Activated T-cell treated with anti-CD3 and anti-CD28 coated beads, Interleukin-2, amount 50 U/mL, for 24 hours (primary cell): ENCODE measurements at places on chromosomes 7 and 10.

DNA sequence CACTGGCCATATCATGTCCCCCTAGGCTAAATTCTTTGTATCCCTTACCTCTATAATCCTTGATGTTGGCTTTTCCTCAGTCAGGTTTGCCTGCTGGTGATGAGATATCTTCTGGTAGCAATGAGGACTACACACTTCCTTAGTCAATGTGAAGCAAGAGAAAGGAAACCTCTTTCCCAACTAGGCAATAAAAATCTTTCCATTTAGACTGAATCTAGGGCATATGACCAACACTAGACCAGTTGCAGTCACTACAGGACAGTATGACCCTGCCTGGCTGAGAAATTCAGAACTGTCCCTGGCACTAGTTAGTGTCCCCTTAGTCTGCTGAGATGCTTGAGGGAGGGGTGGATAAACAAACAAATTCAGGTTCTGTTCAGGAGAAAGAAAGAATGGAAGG, 142.6 kb downstream of the RNLS start:
- H3K27me3 ChIP-seq = peaks cover 5% of the 10 kb centered on the region
- no peaks in the 10 kb centered on the region for H3K4me1 ChIP-seq
- H3K4me3 ChIP-seq = no peak overlapping the region
- H3K27ac ChIP-seq = no peak overlapping the region

DNA sequence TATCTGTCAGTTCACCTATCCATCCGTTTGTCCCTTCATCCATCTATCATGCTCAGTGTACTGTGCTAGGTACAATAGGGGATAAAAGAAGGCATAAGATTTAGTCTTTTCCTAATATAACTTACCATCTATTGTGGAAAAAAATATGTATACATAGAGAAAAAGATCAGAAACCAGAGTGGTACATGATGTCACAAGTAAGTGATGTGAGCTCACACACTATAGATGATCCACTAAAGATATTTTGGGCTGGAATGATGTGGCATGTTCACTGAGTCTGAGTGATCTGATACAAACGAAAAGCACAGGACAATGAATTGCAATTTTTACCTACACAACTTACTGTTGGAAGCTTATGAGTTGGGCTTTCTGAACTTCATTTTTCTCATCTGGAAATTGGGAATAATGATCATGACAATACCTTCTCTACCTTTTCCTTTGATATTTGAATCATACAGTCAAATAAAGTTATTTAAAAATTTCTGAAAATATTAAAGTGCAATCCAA, 2.7 kb upstream of the TFAM start:
- peaks cover 24% of the 10 kb centered on the region for H3K36me3 ChIP-seq
- no peak overlapping the region for H3K4me3 ChIP-seq
- H3K27me3 ChIP-seq = no peaks in the 10 kb centered on the region
- no peak for DNase-seq

DNA sequence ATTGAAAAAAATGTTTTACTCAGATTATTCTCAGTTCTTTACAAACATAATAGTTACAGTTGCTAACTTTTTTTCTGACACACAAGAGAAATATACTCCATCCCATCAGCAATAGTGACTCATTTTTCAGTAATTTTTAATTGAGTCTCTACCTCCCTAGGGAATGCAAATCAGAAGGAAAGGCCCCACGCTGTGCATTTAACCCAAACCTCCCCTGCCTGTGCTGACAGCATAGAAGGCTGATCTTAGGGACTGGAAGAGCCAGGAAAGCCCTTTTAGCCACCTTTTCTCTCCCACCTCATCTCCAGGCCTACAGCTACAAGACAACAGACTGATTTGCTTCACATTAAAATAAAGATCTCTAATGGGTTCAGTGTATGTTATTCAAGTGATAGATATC, 24.7 kb upstream of the PIK3CG start:
- no peak overlapping the region for H3K4me3 ChIP-seq
- DNase-seq = no peak
- peaks cover 5% of the 10 kb centered on the region for H3K4me1 ChIP-seq
- H3K27me3 ChIP-seq = peaks cover 3% of the 10 kb centered on the region
- no peak overlapping the region for H3K27ac ChIP-seq
- no peaks in the 10 kb centered on the region for H3K36me3 ChIP-seq

- H3K4me1 ChIP-seq = no peaks in the 10 kb centered on the region
- no peak overlapping the region for H3K4me3 ChIP-seq
- no peaks in the 10 kb centered on the region for H3K27me3 ChIP-seq
- peaks cover 2% of the 10 kb centered on the region for H3K36me3 ChIP-seq
These were observed 120.3 kb downstream of the WNT2 start for GRCh38 chr7:117202511-117202910.

DNA sequence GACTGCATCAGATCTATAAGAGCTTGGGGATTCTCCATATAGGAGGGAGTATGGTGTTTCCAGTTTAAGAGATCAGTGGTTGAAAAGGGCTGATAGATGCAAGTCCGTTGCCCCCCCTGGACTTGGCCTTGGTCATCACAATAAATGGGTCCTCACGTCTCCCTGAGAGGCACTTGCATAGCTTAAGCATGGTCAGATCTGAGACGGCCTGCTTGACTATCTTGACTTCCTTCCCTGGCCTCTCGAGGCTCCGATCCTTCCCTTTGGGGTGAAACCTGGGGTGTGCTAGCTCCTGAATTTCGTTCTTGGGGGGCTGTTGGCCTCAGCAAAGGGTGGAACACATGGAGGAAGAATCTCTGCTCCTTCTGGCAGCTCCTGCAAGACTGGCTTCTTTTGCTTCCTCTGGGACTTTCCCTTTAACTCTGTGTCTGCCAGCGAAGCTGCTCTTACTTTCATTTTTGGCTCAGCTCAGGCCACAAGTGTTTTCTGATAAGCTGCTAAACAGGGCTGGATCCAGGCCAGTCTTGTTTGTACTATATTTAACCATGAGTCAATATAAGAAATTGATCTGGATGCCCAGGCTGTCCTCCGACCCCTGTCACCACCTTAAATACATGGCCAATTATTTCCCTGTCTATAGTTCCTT, 11.2 kb upstream of the ZNF485 start:
- DNase-seq = peak; percentile 41
- H3K27me3 ChIP-seq = peaks cover 5% of the 10 kb centered on the region
- H3K27ac ChIP-seq = peak overlapping the region; percentile 61
- H3K36me3 ChIP-seq = no peaks in the 10 kb centered on the region

- no peaks in the 10 kb centered on the region for H3K4me1 ChIP-seq
- no peak overlapping the region for H3K4me3 ChIP-seq
- DNase-seq = no peak
- no peaks in the 10 kb centered on the region for H3K27me3 ChIP-seq
- H3K36me3 ChIP-seq = peaks cover 74% of the 10 kb centered on the region
- no peak overlapping the region for H3K27ac ChIP-seq
These were observed 50.6 kb upstream of the GJD4 start for GRCh38 chr10:35554461-35555056.

GRCh38 chr10:22620140-22620857, 94.1 kb downstream of the PIP4K2A start:
- no peak for DNase-seq
- no peaks in the 10 kb centered on the region for H3K27me3 ChIP-seq

DNA sequence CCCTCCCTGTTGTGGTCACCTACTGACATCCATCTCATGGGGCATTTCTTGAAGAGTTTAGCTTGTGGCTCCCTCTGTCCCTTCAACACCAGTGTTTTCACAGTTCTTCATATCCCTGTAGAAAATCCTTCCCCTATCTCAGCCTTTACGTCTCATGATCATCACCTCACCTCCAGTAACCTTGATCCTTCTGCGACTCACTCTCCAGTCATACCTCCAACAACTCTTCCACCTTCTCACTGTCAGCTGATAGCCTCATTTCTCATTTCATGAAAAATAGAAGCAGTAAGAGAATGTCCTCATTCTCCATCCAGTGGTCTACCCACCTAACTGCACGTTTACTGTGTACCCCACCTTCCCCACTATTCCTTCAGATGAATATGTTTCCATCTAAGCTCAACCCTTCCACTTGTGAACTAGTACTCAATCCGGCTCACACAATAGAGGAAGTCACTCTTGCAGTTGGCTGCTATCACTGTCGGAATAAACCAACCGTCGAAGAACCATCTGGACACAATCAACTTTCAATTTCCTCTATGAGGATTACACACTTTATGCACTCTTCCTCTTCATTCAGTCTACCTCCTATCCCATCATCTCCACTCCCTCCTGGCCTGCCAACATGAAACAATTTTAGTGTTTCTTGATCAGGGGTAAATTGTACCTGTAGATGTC, 256.0 kb downstream of the AHR start:
- H3K27ac ChIP-seq = no peak overlapping the region
- peaks cover 1% of the 10 kb centered on the region for H3K4me1 ChIP-seq
- no peak overlapping the region for H3K4me3 ChIP-seq
- H3K36me3 ChIP-seq = no peaks in the 10 kb centered on the region
- no peak for DNase-seq

GRCh38 chr10:76072384-76072783, 641.0 kb downstream of the LRMDA start:
- DNase-seq = no peak
- H3K27me3 ChIP-seq = peaks cover 5% of the 10 kb centered on the region
- no peaks in the 10 kb centered on the region for H3K36me3 ChIP-seq
- H3K4me1 ChIP-seq = no peaks in the 10 kb centered on the region
- no peak overlapping the region for H3K4me3 ChIP-seq

GRCh38 chr7:44237696-44238095, 36.9 kb downstream of the YKT6 start:
- peaks cover 4% of the 10 kb centered on the region for H3K4me1 ChIP-seq
- no peaks in the 10 kb centered on the region for H3K36me3 ChIP-seq
- no peaks in the 10 kb centered on the region for H3K27me3 ChIP-seq

GRCh38 chr7:99357701-99358490, 16.6 kb upstream of the ARPC1B start:
- peaks cover 90% of the 10 kb centered on the region for H3K36me3 ChIP-seq
- peaks cover 2% of the 10 kb centered on the region for H3K4me1 ChIP-seq
- H3K27ac ChIP-seq = peak overlapping the region; percentile 69
- H3K4me3 ChIP-seq = no peak overlapping the region
- H3K27me3 ChIP-seq = no peaks in the 10 kb centered on the region
- DNase-seq = no peak

DNA sequence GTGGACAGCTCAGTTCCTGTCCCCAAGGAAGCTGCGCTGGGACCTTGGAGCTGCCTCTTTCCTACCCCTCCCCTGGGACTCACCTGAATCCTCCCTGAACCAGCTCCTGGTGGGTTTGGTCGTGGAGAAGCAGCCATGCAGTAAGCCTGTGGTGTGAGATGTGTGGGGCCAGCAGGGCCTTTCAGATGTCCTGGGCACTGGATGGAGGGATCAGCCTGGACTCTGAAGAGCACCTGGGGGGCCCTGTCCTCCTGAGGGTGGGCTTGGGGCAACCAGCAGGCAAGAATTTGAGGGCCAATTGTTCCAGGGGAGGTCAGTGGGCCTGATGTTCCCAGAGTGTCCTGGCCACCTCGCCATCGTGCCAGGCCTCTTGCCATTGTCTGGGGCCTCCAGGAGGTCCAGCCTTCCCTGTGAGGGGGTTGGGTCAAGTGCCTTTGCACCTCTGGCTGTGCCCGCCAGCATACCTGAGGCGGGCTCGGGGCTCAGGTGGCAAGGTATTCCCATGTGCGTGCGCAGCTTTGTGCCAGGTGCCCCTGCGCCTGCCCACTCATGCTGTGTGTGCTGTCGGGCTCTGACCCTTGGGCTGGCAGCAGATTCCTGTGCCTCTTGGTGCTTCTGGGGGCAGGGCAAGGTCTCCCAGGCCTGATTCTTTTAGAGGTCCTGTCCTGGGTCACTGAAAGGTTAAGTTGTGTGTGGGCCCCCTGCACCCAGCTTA, 7.3 kb downstream of the TRIM8 start:
- no peaks in the 10 kb centered on the region for H3K27me3 ChIP-seq
- peaks cover 80% of the 10 kb centered on the region for H3K36me3 ChIP-seq
- H3K4me3 ChIP-seq = peak overlapping the region; percentile 64
- H3K27ac ChIP-seq = peak overlapping the region; percentile 95

DNA sequence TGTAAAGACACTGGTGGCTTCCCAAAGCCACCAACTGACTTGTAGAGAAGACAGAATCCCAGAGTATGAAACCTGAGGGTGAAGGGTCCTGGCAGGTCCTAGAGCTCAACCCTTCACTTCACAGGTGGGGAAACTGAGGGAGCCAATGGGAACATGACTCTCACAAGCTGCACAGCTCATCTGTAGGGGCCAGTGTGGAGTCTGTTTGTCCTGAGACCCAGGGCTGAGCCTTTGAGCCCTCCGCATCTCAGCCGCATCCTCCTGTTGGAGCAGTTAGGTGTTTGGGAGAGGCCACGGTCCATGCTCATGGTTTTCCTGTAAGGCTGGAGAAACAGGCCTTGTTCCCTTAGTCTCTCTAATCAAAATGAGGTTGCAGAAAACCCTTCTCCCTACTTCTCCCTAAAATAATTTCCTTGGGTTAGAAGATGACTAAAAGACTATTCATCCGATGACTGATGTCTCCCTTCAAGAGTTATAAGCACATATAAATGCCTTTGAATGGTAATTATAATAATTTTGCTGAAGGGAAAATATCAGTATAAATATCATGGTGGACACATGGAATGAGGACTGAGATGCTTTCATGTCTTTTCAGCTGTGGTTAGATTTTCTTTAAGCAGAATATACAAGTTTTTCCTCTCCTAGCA, 10.3 kb downstream of the HTRA1 start:
- H3K27ac ChIP-seq = no peak overlapping the region
- no peaks in the 10 kb centered on the region for H3K36me3 ChIP-seq
- H3K27me3 ChIP-seq = peaks cover 55% of the 10 kb centered on the region
- peaks cover 10% of the 10 kb centered on the region for H3K4me1 ChIP-seq
- DNase-seq = no peak
- no peak overlapping the region for H3K4me3 ChIP-seq

DNA sequence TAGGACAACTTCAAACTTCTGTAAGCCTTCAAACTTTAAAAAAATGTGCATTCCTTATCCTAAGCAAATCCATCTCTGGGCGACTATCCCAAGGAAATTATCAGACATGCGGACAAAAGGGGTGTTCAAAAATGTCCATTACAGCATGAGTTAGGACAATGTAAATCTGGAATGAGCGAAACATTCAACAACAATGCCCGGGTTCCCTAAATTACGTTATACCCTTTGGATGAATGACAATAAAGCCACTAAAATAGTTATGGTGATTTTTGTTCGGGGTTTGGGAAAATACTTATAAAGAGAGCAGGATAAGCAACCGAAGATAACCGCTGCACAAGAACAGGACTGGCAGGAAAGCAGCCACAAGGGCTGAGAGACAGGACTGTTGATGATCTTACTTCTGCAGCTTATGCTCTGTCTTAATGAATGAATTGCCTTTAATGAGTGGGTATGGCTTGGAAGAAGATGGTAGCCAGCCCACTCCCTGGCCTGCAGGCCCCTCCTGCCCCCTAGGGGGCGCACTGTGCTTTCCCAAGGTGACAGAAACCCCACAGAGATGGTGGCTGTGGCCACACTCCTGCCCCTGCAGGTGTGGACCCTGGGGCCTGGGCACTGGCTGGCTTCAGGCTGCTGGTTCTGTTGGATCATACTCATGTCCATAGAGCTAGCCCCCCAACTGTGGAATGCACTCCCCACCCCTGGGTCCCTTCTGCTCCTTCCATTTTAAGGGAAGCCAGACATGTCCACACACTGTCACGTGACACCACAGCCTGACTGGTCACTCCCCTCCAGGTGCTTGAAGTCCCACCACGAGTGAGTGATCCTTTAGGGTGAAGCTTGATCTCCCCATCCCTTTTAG, 45.0 kb downstream of the ZCCHC24 start:
- H3K4me3 ChIP-seq = no peak overlapping the region
- H3K36me3 ChIP-seq = no peaks in the 10 kb centered on the region
- H3K4me1 ChIP-seq = no peaks in the 10 kb centered on the region
- H3K27me3 ChIP-seq = no peaks in the 10 kb centered on the region
